Gastrocnemius medialis (tissue), 4 donors: ENCODE measurements at places on chromosomes 1 and 21. TPM values are rescaled to one million over a fixed set of nuclear protein-coding genes. Genes with fewer than 3 reads are reported as not detected.

The PCBP3 gene
- total RNA-seq = 0.13 TPM

The FAM163A gene
- not detected for total RNA-seq

DNA sequence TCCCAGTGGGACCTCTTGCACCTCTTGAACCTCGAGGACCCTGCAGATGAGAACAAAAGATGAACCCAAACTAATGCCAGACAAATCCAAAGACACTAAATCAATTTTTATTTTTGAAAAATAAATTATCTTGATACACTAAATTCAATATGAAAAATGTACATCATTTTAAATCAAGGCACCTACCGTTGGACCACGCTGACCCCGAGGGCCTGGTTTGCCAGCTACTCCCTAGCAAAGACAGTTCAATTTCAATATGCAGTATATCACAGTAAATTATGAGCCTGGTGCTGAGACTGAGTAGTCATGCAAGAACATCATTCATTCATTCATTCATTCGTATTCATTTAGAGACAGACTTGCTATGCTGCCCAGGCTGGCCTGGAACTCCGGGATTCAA, 129.4 kb downstream of the COL11A1 start:
- H3K36me3 ChIP-seq = no peaks in the 10 kb centered on the region
- H3K27me3 ChIP-seq = no peaks in the 10 kb centered on the region
- no peak overlapping the region for H3K27ac ChIP-seq
- H3K4me3 ChIP-seq = no peak overlapping the region

DNA sequence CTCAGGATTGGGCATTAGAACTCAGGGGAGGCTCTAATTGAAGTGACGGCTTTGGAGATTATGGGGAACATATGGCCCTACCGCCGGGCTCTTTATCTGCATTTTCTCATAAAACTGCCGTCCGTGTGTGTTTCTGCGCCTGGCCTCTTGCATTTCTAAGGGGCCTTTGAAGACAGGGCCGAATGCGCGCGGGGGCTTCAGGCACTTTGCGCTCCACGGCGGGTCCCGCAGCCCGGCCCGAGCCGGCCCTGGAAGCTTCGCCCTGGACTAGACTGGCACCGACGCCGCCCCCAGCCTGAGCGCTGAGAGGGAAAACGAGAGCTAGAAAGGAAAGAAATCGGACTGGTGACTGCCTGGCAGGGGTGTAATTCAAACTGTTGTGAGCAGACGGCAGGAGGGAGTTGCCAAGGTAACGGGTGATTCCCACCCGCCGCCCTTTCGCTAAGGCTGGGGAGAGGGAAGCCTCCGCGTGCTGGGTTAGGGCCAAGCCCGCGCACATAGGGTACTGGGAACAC, 120.7 kb downstream of the LMX1A start:
- H3K27ac ChIP-seq = no peak overlapping the region
- H3K4me3 ChIP-seq = peak overlapping the region; percentile 58
- H3K36me3 ChIP-seq = no peaks in the 10 kb centered on the region
- peaks cover 27% of the 10 kb centered on the region for H3K4me1 ChIP-seq

GRCh38 chr1:19749685-19750084, 50.0 kb downstream of the TMCO4 start:
- DNase-seq = no peak
- H3K36me3 ChIP-seq = no peaks in the 10 kb centered on the region
- H3K27ac ChIP-seq = no peak overlapping the region
- no peaks in the 10 kb centered on the region for H3K27me3 ChIP-seq
- no peaks in the 10 kb centered on the region for H3K4me1 ChIP-seq

DNA sequence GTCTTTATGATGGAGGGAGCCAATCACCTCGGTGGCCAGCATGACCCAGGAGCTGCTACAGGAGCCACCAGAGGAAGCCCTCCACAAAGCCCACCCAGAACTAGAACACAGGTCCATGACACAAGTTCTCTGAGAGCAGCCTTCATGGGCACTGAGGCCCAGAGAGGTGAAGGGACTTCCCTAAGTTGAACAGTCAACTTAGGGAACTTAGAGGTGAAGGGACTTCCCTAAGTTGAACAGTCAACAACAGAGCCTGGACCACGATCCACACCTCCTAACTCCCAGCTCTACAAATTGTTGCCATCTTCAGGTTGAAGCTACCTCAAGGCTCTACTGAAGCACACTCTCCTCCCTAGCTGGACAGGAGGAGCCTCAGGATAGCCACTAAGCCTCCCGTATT, 132.7 kb downstream of the CCDC185 start:
- no peaks in the 10 kb centered on the region for H3K27me3 ChIP-seq
- no peaks in the 10 kb centered on the region for H3K4me1 ChIP-seq
- no peak overlapping the region for H3K4me3 ChIP-seq
- H3K27ac ChIP-seq = no peak overlapping the region

DNA sequence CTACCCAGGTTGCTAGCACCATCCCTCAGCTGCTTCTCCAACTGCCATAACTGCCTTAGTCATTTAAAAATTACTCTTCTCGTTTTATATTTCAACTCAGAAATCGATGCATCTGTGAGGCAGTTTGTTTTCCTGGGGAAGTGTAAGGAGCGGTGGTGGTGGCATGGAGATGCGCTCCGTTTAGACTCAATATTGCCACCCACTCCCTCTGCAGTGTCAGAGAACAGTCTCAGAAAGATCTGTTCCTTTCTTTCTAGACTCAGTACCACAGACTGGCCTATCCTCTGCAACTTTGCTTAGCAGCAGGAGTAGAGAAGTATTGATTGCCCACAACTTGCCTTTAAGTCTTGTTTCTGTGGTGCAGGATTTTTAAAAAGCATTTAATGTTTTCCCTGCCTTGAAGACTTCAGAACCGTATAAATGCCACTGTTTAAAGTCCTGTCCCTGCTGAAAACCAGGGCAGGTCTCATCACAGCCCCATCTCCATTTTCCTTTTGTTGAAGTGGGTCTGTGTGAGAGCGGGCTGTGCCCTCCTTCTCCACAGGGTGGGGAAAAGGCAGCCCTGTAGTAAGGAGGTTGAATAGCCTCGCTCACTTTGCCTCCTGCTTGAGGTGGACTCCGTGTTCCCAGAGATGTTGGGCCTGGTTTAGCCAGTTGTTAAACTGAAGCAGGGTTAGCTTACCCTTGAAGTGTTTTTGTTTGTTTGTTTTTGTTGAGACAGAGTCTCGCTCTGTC, 105.2 kb downstream of the NFIA start:
- H3K36me3 ChIP-seq = no peaks in the 10 kb centered on the region
- DNase-seq = no peak
- no peaks in the 10 kb centered on the region for H3K27me3 ChIP-seq

DNA sequence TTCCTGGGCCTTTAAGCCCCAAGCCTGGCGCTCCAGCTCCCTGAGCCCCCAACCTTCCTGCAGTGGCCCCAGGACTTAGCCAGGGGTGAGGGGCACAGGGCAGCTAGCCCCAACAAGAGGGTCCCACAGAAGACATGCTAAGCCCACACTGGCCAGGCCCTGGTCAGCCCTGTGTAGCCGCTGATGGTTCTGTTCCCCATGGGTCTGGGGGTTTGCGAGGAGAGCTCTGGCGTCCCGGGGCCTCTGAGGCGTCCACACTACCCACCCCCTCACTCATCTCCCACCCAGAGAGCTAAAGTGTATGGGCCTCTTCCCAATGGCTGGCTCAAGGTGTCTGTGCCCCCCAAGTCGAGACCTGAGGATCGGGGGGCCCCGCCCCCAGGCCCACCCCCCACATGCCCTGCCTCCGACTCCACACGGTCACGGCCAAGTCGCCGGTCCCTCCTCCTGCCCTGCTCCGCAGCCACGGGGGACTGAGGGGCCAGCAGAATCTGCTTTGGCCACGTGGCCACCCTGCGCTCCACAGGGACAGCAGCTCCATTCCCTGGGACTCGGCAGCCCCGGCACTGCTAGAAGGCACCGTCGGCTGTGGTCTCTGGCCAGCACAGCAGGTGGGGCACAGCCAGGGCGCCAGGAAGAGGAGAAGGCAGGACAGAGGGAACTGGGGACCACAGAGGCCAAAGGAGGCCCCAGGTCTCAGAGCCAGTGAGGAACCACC, 7.8 kb downstream of the TNFRSF18 start:
- no peak for DNase-seq
- peaks cover 13% of the 10 kb centered on the region for H3K27me3 ChIP-seq
- no peaks in the 10 kb centered on the region for H3K4me1 ChIP-seq

DNA sequence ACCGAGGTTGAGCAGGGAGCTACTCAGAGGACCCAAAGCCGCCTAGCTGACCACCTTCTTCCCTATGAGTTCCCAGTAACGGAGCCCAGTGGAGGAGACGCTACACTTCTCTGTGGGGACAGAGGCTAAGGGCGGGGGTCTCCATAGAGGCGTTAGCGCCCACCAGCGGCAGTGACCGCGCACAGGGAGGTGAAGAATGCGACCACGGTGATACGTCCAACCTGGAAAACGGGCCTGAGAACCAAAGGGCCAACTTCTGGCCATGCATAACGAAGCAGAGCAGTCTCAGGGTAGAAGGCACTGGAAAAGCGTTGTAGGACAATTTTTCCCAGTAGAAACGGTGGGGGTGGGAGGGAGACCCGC, 400 bp upstream of the COG2 start:
- no peaks in the 10 kb centered on the region for H3K27me3 ChIP-seq
- peak; percentile 15 for DNase-seq
- H3K4me1 ChIP-seq = peaks cover 21% of the 10 kb centered on the region
- no peaks in the 10 kb centered on the region for H3K36me3 ChIP-seq

DNA sequence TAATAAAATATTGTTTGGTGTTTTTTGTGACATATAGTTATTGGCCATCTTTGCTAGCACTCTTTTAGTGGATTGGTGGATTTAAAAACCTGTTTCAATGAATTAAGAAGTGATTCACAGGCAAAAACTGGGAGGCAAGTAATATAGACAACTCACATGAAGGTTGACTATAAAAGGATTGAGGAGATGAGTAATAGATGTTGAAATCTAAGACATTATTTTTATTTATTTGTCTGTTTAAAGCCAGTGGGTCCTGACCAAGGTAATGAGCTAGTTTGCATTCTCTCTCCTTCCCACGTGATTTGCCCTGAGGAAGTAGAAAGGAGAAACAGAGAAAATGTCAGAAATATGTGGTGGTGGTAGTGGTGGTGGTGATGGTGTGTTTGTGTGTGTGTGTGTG, 351.5 kb upstream of the ZP4 start:
- H3K36me3 ChIP-seq = no peaks in the 10 kb centered on the region
- H3K4me3 ChIP-seq = no peak overlapping the region
- no peak overlapping the region for H3K27ac ChIP-seq
- no peak for DNase-seq
- no peaks in the 10 kb centered on the region for H3K4me1 ChIP-seq

DNA sequence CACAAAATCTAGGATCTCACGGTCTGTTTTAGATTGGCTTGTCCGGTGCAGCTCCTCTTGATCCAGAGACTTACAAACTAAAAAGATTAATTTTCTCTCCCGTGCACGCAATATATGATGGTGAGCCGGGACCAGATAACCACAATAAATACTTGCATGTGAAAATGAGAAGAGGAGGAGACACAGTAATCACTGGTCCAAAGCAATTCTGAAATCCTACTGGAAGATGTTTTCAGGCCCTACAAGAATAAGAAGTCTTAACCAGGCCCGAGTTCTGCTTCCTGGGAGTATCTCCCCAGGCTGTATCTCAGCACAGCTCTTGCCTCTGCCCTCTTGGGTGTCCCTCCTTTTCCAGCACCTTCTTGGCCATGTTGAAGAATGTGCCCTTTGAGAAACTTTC, 1.0 kb upstream of the WDR4 start:
- peaks cover 12% of the 10 kb centered on the region for H3K36me3 ChIP-seq
- peak overlapping the region; percentile 94 for H3K4me3 ChIP-seq
- peaks cover 17% of the 10 kb centered on the region for H3K4me1 ChIP-seq
- DNase-seq = no peak
- no peak overlapping the region for H3K27ac ChIP-seq
- H3K27me3 ChIP-seq = no peaks in the 10 kb centered on the region

DNA sequence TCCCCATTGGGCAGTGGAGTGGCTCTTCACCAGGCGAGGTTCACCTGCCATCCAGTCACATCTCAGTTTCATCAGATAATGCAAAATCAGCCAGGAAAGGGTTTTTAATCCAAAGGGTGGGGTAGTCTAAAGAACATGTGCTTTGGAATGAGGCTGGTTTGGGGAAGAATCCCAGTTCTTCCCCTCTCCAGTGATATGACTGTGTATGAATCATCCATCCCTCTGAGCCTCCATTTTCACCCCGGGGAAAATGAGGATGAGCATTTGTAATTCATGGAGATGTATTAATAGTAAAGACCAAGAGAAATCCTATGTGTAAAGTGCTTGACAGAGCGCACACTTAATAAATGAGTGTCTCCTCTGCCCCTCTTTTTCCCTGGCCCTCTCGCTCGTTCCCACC, 215.1 kb upstream of the FGGY start:
- no peaks in the 10 kb centered on the region for H3K27me3 ChIP-seq
- H3K4me1 ChIP-seq = peaks cover 10% of the 10 kb centered on the region
- H3K27ac ChIP-seq = no peak overlapping the region
- no peak for DNase-seq
- H3K4me3 ChIP-seq = no peak overlapping the region
